NCI-H510A treated with DMSO at 0.1 percent for 48 hours (cell line): ENCODE measurements at places on chromosomes 13 and 19.

GRCh38 chr13:83831796-83832195 is 50.5 kb downstream of the SLITRK1 start:
- DNase-seq, result no peak

GRCh38 chr19:31761281-31761913 is 412.2 kb upstream of the TSHZ3 start:
- no peak for DNase-seq

DNA sequence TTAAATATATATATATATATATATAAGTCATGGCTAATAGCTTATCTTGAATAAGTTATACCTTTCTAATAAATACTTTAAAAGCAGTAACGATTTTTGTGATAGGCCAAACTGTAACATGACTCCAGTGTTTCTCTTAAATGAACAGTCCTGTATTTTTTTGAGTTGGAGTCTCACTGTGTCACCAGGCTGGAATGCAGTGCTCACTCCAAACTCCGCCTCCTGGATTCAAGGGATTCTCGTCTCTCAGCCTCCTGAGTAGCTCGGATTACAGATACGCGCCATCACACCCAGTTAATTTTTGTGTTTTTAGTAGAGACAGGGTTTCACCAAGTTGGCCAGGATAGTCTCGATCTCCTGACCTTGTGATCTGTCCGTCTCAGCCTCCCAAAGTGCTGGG is 814.2 kb upstream of the SLITRK5 start:
- DNase-seq, result no peak

- no peak for DNase-seq
Measured at GRCh38 chr13:93857126-93857525, 622.4 kb downstream of the DCT start.

DNA sequence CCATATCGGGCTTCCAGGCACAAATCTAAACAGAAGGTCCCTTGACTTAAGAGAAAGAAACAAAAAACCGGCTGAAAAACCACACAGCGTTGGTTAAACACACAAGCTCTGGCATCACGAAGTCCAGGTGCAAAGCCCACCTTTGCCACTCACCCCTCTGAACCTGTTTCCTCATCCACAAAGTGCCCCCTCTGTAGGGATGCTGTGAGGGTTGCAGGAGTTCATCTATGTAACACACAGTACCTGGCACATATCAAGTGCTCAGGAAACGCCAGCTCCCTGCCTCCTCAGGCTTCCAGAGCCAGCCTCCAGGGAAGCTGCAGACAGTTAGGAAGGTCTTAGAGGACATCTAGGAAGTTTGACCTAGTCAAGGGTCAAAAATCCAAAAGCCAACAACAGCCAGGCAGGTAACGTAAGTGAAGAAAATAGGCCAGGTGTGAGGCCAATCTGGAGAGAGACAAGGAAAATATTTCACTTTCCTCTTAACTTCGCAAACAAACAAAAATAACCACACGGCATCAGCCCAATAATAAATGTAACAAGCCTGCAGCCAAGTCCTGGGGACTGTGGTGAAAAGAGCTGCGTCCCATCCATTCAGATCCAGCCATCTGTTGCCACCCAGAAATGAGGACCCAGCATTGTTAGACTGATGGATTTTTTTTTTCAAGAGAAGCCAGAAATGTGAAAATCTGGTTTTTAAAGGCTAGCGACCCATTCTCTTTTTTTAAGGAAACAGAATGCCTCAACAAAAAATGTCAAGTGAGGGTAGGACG is 10.0 kb downstream of the KDELR1 start:
- no peak for DNase-seq

DNA sequence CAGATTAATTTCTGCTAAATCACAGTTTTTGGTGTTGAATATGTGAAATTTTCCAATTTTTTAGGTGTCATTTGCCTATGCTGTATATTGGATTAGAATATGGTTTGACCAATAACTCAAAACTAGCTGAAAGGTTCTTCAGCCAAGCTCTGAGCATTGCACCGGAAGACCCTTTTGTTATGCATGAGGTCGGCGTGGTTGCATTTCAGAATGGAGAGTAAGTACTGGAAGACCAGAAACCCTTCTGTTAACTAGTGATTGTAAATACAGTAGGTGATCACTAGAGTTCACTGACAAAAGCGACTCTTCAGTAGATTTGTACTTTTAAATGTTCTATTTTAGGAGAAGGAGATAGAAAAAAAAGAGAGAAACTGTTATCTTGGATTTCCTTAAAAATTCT is 22.3 kb downstream of the CDC16 start:
- no peak for DNase-seq

DNA sequence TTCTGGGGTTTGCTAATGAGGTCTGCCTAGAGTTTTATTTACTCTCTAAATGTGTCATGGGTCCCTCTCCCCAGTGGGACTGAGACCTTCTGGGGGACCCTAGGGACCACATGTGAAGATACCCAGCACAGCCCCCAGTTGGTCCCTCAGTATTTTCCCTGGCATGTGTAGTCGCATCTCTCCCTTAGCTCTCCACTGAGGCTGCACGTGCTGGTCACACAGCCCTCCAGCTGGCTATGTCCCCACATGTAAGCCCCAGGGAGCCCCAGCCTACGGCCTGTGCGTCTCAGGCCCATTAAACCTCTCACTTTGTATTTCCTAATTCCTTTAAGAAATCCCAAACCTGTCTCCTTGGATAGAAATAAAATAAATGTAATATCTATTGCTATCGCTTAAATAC is 189.6 kb upstream of the TSHZ3 start:
- DNase-seq, result no peak
